ENCODE measurements at places on chromosomes 5 and 9. TPM values are rescaled to one million over a fixed set of nuclear protein-coding genes. Genes with fewer than 3 reads are reported as not detected.

DNA sequence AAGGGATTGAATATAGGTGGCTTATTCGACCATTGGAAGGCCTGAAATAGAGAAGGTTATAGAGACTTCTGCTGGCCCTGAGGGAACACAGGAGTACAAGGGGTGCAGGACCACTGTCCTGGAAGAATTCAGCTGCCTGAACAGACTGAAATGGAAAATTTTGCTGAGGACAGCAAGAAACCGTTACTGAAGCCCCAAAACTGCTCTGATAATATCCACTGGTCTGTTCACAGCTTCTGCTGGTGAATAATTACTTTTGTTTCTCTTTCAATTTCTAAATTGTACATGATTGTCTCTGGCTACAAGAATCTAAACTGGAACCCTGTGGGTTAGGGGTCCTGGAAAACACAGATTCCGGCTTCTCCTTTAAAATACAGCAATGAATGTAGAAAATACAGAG lies 218.5 kb upstream of the CDH12 start:
- H3K27ac ChIP-seq: no peak overlapping the region
- no peaks in the 10 kb centered on the region for H3K4me1 ChIP-seq
- no peaks in the 10 kb centered on the region for H3K36me3 ChIP-seq
- no peak overlapping the region for H3K4me3 ChIP-seq

GRCh38 chr9:131837316-131837715 lies 97.4 kb upstream of the RAPGEF1 start:
- H3K27ac ChIP-seq: no peak overlapping the region
- H3K27me3 ChIP-seq: peaks cover 3% of the 10 kb centered on the region
- no peaks in the 10 kb centered on the region for H3K36me3 ChIP-seq
- no peaks in the 10 kb centered on the region for H3K4me1 ChIP-seq
- no peak overlapping the region for H3K4me3 ChIP-seq
- DNase-seq: no peak

The AK3 gene
- 48.5 TPM for total RNA-seq

The DRD1 gene
- 0.40 TPM for total RNA-seq

The CYSRT1 gene
- total RNA-seq: 1.7 TPM

Data from mesothelial cell of epicardium (in vitro differentiated cells).